Prostate gland (tissue), 2 donors: ENCODE measurements at places on chromosomes 16 and 17. TPM values are rescaled to one million over a fixed set of nuclear protein-coding genes. Genes with fewer than 3 reads are reported as not detected.

DNA sequence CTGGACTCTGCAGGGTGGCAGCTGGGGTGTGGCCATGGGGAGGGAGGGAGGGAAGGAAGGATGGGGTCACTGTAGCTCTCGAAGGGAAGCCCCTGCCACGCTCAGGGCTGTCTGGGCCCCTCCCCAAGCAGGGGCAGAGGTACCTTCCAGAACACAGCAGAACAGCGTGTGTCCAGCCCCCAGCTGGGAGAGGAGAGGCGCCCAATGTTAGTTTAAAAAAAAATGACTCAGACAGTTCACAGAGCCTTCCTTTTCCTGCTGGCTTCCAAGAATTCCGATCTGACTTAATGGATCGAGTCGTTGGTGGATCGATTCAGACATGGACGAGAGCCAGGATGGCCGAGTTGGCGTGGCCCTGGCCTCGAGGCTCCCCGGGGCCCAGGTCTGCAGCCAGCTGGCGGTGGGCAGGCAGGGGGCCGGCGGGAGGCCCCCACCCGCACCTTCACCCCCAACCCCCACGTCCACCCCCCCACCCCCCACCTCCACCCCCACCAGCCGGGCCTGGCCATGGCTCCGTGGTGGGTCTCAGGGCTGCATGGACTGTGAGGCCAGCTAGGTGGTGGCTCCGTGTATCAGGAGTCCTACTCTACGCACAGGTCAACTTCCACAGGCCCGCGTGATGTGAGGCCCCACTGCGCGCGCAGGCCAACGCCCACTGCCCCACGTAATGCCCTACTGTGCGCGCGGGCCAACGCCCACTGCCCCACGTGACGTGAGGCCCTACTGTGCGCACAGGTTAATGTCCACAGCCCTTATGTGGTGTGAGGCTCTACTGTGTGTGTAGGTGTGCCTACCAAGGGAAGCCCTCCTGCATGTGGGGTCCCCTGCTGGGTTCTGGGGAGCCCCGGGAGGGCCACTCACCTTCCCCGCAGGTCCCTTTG is 21.8 kb downstream of the CACNA1H start:
- no peaks in the 10 kb centered on the region for H3K4me1 ChIP-seq
- peak overlapping the region; percentile 43 for H3K27ac ChIP-seq
- no peak overlapping the region for H3K4me3 ChIP-seq
- no peaks in the 10 kb centered on the region for H3K36me3 ChIP-seq
- no peaks in the 10 kb centered on the region for H3K27me3 ChIP-seq

DNA sequence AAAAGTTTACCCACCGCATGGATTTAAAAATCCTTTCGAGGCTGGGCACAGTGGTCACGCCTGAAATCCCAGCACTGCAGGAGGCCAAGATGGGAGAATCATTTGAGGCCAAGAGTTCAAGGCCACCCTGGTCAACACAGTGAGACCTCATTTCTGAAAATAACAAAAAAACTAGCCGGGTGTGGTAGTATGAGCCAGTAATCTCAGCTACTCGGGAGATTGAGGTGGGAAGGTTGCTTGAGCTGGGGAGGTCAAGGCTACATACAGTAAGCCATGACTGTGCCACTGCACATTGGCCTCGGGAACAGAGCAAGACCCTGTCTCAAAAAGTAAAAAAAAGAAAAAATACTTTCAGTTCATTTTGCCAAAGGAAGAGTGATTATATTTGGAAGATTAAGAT is 12.7 kb downstream of the GNA13 start:
- no peaks in the 10 kb centered on the region for H3K27me3 ChIP-seq
- no peak for DNase-seq
- H3K4me3 ChIP-seq, result no peak overlapping the region
- no peak overlapping the region for H3K27ac ChIP-seq
- no peaks in the 10 kb centered on the region for H3K4me1 ChIP-seq
- H3K36me3 ChIP-seq, result no peaks in the 10 kb centered on the region

DNA sequence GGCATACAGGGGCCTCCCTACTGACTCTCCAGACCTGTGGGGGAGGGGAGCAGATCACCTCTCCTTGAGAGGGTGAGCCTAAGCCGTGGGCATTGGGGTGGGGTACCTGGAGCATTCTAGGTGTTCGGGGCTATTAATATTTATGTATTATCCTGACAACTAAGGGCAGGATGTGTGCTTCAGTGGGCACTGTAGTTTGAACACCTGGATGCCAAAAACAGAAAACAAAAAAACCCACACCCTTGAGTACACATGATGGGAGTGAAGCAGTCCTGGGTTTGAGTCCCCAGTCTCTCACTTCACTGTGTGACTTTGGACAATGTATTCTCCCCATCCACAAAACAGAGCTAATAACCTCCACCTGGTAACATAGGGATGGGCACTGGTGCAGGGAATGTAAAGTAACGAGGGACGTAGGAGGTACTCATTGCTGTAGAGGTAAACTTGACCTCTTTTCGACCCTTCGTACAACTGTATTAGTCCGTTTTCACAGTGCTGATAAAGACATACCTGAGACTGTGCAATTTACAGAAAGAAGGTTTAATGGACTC is 257.8 kb downstream of the CPPED1 start:
- H3K4me3 ChIP-seq, result no peak overlapping the region
- no peak for DNase-seq
- H3K27ac ChIP-seq, result no peak overlapping the region

DNA sequence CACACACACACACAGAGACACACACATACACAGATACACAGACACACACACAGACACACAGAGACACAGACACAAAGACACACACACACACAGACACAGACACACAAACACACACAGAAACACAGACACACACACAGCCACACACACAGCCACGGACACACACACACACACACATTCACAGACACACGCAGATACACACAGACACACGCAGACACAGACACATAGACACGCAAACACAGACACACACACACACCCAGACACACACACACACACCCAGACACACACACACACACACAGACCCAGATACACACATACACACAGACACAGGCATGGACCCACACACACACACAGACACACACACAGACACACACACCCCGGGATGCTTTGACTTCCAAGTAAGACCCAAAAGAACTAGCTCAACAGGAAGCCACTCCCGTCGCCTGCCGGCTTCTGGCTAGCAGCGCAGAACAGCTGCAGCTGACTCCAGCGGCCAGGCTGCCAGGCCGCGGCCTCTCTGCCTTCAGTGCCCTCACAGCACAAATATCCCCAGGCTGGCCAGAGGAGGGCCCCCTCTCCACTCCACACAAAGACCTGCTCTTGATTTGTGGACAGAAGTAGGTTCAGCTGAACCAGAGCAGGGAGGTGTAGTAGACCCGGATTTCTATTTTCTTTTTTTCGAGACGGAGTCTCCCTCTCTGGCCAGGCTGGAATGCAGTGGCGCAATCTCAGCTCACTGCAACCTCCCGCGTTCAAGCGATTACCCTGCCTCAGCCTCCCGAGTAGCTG is 6.0 kb upstream of the CHRNE start:
- H3K4me3 ChIP-seq, result no peak overlapping the region
- no peaks in the 10 kb centered on the region for H3K27me3 ChIP-seq
- H3K4me1 ChIP-seq, result no peaks in the 10 kb centered on the region
- H3K27ac ChIP-seq, result peak overlapping the region; percentile 62

TBC1D3H gene
- total RNA-seq, result not detected

- H3K4me1 ChIP-seq, result no peaks in the 10 kb centered on the region
- no peaks in the 10 kb centered on the region for H3K27me3 ChIP-seq
- H3K27ac ChIP-seq, result no peak overlapping the region
- H3K36me3 ChIP-seq, result no peaks in the 10 kb centered on the region
- DNase-seq, result no peak
These were observed 29.0 kb upstream of the MEOX1 start for GRCh38 chr17:43690624-43691316.

ATP2A1 gene
- 1.5 TPM for total RNA-seq

GRCh38 chr17:78491236-78492115 is 85.7 kb downstream of the DNAH17 start:
- no peak for DNase-seq
- H3K4me3 ChIP-seq, result no peak overlapping the region
- no peaks in the 10 kb centered on the region for H3K4me1 ChIP-seq
- no peaks in the 10 kb centered on the region for H3K36me3 ChIP-seq
- H3K27ac ChIP-seq, result no peak overlapping the region

GRCh38 chr16:22677024-22677830 is 136.7 kb upstream of the HS3ST2 start:
- no peak for DNase-seq
- no peak overlapping the region for H3K4me3 ChIP-seq
- H3K36me3 ChIP-seq, result no peaks in the 10 kb centered on the region
- no peaks in the 10 kb centered on the region for H3K4me1 ChIP-seq
- no peak overlapping the region for H3K27ac ChIP-seq
- no peaks in the 10 kb centered on the region for H3K27me3 ChIP-seq

GRCh38 chr16:68235108-68235886 is 630 bp downstream of the ESRP2 start:
- DNase-seq, result peak; percentile 68
- no peaks in the 10 kb centered on the region for H3K27me3 ChIP-seq
- H3K4me1 ChIP-seq, result peaks cover 22% of the 10 kb centered on the region
- H3K27ac ChIP-seq, result peak overlapping the region; percentile 95
- H3K36me3 ChIP-seq, result peaks cover 1% of the 10 kb centered on the region

GRCh38 chr16:15900357-15900756 is 12.0 kb upstream of the CEP20 start:
- H3K36me3 ChIP-seq, result no peaks in the 10 kb centered on the region
- DNase-seq, result no peak
- H3K4me1 ChIP-seq, result peaks cover 7% of the 10 kb centered on the region
- H3K27me3 ChIP-seq, result no peaks in the 10 kb centered on the region
- H3K27ac ChIP-seq, result no peak overlapping the region
